T-cell (primary cell): ENCODE measurements at places on chromosomes 2 and 18.

GRCh38 chr2:109239720-109240119 is 110.7 kb downstream of the SH3RF3 start:
- H3K27me3 ChIP-seq, result no peaks in the 10 kb centered on the region
- no peak for DNase-seq

DNA sequence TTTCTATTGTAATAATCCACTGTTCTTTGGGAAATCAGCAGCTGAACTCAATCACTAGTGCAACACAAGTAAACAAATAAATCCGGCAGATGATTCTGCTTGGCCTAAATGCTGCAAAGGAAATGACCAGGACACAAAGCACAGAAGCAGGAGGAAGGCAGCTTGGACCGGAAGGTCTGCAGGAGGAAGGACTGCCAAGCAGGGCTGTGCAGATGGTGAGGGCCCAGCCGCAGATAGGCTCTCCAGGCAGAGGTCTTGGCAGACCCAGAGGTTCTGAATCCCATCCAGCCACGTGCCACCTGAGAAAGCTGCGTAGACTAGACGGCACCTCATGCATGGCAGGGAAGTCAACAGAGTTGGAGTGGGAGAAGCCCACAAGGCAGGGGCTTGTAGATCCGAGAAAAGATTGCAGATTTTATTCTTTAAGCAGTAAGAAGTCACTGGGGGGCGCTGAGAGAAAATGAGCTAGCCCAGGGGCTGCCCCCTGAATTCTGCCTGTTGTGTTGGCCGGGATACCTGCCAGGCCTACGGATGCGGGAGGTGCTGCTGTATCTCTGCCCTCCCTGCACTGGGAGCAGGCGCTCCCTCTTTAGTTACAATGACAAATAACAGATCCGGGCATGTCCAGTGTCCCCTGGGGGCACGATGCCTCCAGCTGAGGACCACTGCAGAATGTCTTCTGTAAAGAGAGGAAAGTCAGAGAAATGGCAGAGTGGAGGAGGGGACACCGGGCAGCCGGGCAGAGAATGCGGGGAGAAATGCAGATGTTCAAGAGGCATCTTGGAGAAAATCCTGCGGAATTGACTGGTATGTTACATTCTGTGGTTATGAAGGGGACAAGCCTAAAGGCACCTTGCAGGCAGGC is 153.5 kb downstream of the PXDN start:
- H3K27me3 ChIP-seq, result no peaks in the 10 kb centered on the region
- no peak overlapping the region for H3K27ac ChIP-seq
- no peak overlapping the region for H3K4me3 ChIP-seq
- H3K36me3 ChIP-seq, result no peaks in the 10 kb centered on the region
- no peak for DNase-seq
- no peaks in the 10 kb centered on the region for H3K4me1 ChIP-seq

DNA sequence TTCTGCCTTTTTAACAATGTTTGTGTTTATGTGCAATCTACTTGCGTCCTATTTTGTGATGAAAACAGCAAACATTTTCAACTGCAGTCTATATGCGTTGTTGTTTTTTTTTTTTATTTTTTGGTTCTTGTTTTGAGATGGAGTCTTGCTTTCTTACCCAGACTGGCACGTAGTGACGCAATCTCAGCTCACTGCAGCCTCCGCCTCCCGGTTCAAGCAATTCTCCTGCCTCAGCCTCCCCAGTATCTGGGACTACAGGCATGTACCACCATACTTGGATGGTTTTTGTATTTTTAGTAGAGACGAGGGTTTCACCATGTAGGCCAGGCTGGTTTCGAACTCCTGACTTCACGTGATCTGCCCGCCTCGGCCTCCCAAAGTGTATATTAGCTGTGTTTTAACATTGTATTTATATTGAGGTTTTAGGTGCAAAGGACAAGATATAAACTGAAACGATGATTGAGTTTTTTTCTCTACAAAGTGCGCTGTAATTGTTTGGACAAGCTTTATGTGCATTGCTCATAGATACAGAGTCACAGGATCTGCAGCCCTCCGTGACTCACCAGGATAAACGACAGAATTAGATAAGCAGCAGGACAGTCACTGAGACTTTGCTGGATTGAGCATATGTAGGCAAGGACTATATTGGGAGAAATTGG is 17.4 kb downstream of the CDH7 start:
- H3K27ac ChIP-seq, result no peak overlapping the region
- no peaks in the 10 kb centered on the region for H3K27me3 ChIP-seq
- H3K4me3 ChIP-seq, result no peak overlapping the region

GRCh38 chr18:79548986-79549637 is 130.5 kb upstream of the CTDP1 start:
- H3K4me1 ChIP-seq, result no peaks in the 10 kb centered on the region
- H3K4me3 ChIP-seq, result no peak overlapping the region
- no peak overlapping the region for H3K27ac ChIP-seq
- no peaks in the 10 kb centered on the region for H3K36me3 ChIP-seq

- H3K4me3 ChIP-seq, result peak overlapping the region; percentile 81
- no peaks in the 10 kb centered on the region for H3K36me3 ChIP-seq
- no peak for DNase-seq
- H3K27ac ChIP-seq, result peak overlapping the region; percentile 71
- peaks cover 27% of the 10 kb centered on the region for H3K4me1 ChIP-seq
- no peaks in the 10 kb centered on the region for H3K27me3 ChIP-seq
Measured at GRCh38 chr18:62525608-62526007, 2.8 kb downstream of the ZCCHC2 start.

- H3K27ac ChIP-seq, result no peak overlapping the region
- H3K36me3 ChIP-seq, result peaks cover 20% of the 10 kb centered on the region
- H3K4me1 ChIP-seq, result no peaks in the 10 kb centered on the region
- no peak for DNase-seq
- no peak overlapping the region for H3K4me3 ChIP-seq
Measured at GRCh38 chr2:86480105-86480504, 38.9 kb downstream of the KDM3A start.

DNA sequence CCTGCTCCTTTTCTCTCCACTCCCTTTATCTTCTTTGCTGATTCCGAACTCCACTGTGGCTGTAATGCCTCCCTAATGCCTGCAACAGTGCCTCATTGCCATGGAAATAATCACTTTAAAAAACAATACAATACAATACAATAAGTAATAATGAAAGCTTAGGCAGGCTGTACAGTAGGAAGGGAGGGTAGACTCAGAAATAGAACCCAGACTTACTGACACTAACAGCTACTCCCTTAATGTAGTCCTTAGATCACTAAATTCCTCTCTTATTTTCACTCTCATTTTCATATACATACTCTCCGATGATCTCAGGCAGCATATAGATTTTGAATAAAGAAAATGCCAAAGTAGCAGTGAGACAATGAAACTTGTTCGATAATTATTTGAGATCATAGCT is 70.2 kb downstream of the DLGAP1 start:
- no peak for DNase-seq
- H3K36me3 ChIP-seq, result no peaks in the 10 kb centered on the region
- H3K27me3 ChIP-seq, result no peaks in the 10 kb centered on the region
- no peaks in the 10 kb centered on the region for H3K4me1 ChIP-seq

- peaks cover 12% of the 10 kb centered on the region for H3K27me3 ChIP-seq
- H3K4me1 ChIP-seq, result peaks cover 50% of the 10 kb centered on the region
- peak within 1 kb of the TSS; percentile 62 for H3K27ac ChIP-seq
- no peaks in the 10 kb centered on the region for H3K36me3 ChIP-seq
Measured at GRCh38 chr18:79964330-79965118, at the start of gene HSBP1L1. Gene HSBP1L1, plus strand, starts transcription at chr18:79964643. Its CDS starts 93 bp downstream, at chr18:79964736.

DNA sequence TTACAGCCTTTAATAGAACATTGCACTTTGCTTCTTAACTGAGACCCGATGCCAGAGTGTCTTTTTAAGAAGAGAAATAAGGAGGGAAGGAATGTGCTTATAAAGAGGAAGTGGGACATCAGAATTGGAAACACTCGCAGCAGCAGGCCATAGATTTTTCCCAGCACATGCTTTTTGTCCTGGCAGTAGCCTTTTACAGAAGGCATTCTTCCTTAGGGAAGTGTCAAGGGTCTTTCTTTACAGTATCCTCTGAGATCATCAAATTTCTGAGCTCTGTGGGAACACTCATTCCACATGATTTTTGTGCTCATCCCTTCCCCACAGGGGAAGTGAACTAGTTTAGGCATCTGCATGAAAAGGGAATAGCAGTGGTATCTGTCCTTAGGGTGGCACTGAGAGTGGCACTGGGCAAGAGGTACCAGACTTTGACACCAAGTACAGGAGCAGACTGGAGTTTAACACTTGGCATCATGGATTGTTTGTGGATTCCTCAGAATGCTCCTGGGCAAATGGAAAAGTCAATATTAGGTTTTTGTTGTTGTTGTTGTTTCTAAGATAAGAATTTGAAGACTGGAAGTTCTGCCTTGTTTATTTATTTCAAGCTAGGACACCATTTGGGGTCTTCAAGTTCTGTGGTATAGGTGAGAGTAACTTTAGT is 4.1 kb downstream of the MYO1B start:
- H3K36me3 ChIP-seq, result no peaks in the 10 kb centered on the region
- H3K27me3 ChIP-seq, result peaks cover 13% of the 10 kb centered on the region
- DNase-seq, result no peak
- no peaks in the 10 kb centered on the region for H3K4me1 ChIP-seq

- H3K36me3 ChIP-seq, result no peaks in the 10 kb centered on the region
- no peaks in the 10 kb centered on the region for H3K4me1 ChIP-seq
- no peak for DNase-seq
- no peaks in the 10 kb centered on the region for H3K27me3 ChIP-seq
Measured at GRCh38 chr2:133039531-133039930, 369.5 kb upstream of the LYPD1 start.

DNA sequence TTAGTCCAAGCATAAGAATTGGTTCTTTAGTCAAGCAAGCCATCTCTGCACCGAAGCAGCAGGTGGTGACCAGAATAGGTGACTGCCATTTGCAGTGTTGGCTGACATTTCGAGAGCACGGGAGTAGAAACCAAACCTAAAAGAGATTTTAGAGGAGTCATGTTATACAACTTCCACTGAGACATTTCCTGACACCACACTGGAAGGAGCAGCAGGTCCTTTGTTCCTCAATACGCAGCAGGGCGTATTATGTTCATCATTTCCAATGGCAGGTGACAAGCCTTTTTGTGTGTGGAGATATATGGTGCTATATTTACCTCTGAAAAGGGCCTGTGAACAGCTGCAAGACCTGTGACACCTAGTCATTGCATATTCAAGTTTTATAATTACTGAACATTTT is 418.8 kb upstream of the NETO1 start:
- H3K4me1 ChIP-seq, result no peaks in the 10 kb centered on the region
- no peaks in the 10 kb centered on the region for H3K36me3 ChIP-seq
- no peaks in the 10 kb centered on the region for H3K27me3 ChIP-seq
- no peak for DNase-seq

DNA sequence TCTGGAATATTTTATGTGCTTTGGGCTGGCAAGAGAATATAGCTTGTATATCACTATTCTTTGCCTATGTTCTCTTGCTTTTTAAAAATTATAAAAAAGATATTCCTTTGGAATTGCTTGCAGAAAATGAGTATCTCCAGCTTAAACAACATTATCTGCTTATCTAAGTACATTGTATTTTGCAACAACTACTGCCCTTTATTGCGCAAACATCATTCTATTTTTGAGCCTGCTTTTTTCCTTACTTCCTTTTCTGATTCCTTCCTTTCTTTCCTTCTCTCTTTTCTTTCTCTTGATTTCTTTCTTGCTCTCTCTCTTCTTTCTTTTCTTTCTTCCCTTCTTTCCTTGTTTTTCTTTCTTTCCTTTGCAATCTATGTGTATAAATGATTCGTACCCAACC is 74.0 kb downstream of the UNC80 start:
- H3K36me3 ChIP-seq, result no peaks in the 10 kb centered on the region
- no peak overlapping the region for H3K4me3 ChIP-seq
- H3K4me1 ChIP-seq, result no peaks in the 10 kb centered on the region
- no peaks in the 10 kb centered on the region for H3K27me3 ChIP-seq
